ENCODE measurements at places on chromosomes 6 and 20.

- no peak for DNase-seq
Observed at GRCh38 chr6:150256618-150257272, 112.1 kb upstream of the IYD start.

DNA sequence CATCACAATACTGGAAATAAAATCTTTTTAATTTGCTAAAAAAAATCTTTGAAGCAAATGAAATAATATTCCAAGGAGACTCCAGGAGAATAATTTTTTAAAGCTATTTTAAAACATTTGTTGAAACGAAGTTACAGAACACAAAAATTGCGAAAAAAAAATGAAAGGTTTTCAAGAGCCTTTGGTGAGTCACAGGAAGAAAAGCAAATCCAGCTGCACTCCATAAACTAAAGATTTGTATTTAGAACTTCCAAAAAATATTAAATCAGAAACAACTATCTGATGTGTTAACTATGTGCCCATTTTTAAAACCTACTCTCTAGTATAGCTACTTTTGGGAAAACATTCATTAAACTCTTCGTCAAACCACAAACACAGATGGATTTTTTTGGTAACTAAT lies 23.6 kb downstream of the PDSS2 start:
- DNase-seq: no peak

- DNase-seq: no peak
Observed at GRCh38 chr6:42165016-42165415, 8.1 kb upstream of the GUCA1A start.

DNA sequence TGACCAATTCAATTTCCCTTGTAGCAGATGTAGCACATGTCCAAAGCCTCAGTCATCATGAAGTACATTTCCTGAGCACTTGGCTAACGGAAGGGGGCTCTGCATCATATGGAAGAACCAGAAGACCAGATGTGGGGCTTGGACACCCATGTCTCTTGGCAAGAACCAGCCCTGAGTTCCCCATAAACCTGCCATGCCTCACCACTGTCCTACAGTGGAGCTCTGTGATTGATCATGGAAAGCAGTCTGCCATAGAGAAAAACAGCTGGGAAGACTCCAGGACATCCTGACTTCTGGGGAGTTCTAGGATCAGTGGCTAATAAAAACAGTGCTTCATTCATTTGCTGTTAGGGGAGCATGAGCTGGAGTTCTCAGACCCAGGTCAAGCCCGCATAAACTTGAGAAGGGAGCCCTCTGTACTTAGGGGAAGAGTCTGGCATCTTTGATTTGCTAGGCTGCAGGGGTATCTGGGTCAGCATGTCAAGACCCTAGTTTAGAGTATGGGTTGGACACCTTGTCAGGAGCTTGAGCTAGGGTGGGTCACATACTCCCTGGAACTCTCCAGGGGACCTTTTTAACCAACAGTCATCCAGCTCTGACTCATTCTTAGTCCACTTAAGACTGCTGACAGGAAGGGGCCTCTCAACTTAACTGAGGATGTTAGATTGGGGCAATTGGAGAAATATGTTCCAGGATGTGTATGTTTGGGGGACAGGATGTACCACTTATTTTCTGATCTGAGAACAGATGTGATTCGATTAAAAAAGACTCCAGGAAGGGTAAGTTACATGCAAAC lies 26.3 kb upstream of the TRAM2 start:
- DNase-seq: no peak

- no peak for DNase-seq
Observed at GRCh38 chr6:148053209-148053608, 289.4 kb upstream of the SASH1 start.

DNA sequence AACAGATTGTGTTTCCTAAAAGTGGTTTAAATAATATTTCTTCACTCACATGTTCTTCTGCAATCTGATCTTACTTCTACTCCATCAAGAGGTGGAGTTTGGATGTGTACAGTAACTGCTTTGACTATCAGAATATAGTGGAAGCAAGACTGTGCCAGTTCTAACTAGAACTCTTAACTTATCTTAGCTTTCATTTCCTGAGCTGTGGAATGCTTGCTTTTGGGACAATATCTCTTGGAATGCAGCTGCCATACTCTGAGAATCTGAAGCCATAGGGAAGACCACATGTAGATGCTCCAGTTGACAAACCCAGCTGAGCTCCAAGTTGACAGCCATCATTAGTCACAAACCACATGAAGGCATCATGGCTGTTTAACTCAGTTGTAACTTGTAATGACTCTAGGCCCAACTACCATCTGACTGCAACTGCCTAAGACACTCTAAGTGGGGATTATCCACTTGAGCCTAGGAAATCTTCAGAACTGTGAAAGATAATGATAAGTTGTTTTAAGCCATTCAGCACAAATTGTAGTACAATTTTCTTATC lies 40.8 kb upstream of the MAN1A1 start:
- no peak for DNase-seq

- DNase-seq: no peak
Observed at GRCh38 chr6:19209202-19209601, 628.0 kb upstream of the ID4 start.

DNA sequence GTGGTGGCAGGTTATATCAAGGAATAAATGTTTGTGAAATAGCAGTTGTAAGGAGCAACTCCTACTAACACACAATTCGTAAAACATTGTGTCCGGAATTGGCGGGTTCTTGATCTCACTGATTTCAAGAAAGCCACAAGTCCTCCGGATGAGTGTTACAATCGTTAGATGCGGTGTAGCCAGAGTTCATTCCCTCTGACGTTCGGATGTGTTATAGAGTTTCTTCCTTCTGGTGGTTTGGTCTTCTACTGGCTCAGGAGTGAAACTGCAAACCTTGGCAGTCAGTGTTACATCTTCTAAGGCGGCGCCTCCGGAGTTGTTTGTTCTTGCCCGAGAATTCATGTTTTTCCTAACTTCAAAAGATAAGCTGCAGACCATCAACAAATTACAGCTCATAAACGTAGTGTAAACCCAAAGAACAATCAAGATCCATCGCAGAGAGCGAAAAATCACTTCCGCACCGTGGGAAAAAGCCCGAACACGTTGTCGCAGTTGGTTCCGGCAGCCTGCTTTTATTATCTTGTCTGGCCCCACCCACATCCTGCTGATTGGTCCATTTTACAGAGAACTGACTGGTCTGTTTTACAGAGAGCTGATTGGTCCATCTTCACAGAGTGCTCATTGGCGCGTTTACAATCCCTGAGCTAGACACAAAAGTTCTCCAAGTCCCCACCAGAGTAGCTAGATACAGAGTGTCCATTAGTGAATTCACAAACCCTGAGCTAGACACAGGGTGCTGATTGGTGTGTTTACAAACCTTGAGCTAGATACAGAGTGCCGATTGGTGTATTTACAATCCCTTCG lies 58.2 kb downstream of the TRIM27 start:
- DNase-seq: peak; percentile 82

DNA sequence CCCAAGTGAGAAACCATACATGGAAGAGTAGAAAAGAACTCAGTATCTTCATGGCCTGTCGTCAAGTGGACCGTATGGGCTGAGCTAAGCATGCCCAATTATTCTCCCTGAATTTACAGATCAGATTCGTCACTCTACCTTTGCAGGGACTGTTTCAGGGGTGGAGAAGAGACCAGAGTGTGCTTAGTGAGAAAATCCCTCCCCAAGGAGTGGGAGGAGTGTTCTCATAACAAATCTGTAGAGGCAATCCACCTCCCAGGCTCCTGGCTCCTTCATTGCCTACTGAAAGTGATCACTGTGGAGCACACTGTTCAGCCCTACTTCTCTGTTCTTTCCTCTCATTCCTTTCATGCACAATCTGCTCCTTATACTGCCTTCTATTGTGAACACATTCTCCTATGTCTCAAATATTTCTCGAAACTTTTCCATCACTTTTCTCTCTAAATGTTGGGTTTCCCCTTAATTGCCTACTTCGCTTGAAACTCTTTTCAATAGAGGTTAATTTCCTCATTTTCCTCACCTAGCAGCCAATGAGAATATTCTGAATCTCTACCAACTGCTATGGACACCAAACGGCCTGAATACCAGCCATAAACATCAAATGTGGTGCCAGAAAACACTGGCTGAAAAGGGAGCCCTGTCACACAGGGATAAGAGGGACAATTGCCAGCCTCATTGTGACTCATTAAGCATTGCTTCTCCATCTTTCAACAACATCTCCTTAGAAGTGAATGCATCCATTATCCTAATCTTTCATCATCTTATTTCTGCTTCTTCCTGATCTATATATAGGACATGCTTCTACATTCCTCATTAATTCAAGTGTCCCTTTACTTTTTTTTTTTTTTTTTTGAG lies 398.3 kb downstream of the UTRN start:
- no peak for DNase-seq

DNA sequence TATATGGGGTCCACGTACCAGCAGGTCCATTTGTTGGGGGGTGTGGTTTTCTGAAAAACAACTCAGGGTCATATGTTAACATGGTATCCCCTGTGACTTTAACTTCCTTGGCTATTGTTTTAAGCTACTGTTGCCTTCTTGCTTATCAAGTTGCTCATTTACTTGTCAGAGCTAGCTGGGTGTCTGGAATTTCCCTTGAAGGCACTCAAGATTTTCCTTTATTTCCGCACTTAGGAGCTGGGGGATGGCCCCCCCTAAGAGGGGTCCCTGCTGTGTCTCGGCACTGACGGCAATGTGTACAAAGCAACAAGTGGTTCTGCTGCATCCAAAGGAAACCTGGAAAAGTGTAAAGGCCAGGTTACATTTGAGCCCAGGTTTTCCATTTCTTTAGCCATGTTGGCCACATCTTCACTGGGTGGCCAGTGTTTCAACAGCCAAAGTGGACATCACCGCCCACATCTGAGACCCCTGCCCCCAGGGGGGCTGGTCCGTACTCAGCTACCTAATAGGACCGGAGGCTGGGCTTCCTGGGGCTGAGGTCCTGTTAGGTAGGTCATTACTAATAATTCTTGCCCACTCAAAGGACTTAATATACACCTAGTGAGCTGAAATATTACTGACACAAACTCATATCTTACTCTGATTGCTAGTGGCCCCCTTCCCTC lies 24.8 kb upstream of the SYNDIG1 start:
- no peak for DNase-seq

DNA sequence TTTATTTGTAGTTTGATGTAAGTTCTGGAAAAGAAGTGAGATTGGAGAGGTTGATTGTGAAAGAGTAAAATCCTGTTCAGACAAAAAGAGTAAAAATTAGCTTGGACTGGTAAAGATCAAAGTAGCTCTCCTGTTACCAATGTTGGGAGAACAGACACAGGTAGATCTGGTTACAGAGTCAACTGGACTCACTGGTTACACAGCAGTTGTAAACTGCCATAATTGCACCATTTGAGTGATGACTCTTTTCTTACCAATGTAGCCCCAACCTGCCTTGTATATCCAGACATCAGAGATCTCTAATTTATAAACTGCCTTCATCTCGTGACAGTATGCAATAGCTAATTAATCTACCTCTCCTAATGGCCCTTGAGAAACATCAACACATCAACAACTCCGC lies 165.6 kb upstream of the PRSS16 start:
- no peak for DNase-seq

GRCh38 chr6:42276034-42276890 lies 58.6 kb upstream of the MRPS10 start:
- DNase-seq: no peak

DNA sequence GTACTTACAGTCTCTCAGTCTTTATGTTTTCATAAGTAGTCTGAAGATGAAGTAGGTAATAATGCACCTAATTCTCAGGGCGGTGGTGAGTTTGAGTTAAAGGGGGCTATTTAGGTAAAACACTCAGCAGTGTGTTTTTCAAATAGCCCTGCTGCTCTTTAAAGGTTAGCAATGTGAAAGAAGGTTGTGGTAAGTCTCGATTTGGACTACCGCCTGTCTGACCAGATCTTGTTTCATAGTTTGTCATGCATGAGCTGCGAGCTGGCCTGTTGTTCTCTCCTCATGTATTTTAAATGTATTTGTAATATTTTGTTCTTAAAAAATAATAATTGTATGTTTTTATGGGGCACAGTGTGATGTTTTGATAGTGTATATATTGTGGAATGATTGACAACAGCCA lies 340.2 kb downstream of the DHX35 start:
- DNase-seq: no peak

- DNase-seq: no peak
Observed at GRCh38 chr6:144190593-144190992, 40.3 kb downstream of the STX11 start.

GRCh38 chr6:144639654-144640053 lies 354.5 kb downstream of the UTRN start:
- DNase-seq: no peak

- no peak for DNase-seq
Observed at GRCh38 chr6:160831739-160832138, 129.7 kb downstream of the PLG start.

- no peak for DNase-seq
Observed at GRCh38 chr20:54266844-54267243, 59.0 kb downstream of the PFDN4 start.

GRCh38 chr6:87152526-87152955 lies 2.8 kb upstream of the ZNF292 start:
- no peak for DNase-seq

GRCh38 chr6:112470950-112471349 lies 123.8 kb downstream of the RFPL4B start:
- DNase-seq: no peak

DNA sequence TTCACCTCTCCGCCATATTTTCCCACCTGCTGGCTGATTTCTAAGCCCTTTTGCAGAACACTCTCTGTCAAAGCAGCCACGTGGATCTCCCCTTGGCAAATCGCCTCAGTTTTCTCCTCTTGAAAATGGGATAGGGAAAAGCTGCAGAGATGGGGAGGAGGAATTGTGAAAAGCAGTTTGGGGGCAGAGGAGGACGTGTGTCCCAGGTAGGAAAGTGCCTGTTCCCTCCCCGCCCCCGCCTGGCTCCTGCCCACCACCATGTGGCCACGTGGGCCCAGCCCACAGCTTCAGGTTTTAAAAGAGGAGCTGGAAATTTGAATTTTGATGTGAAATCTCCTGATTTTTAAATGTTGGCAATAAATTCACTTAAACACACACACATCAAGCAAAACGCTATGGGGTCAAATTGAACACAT lies 3.6 kb upstream of the CEBPB start:
- no peak for DNase-seq

- DNase-seq: no peak
Observed at GRCh38 chr6:11878029-11878428, 99.4 kb upstream of the ADTRP start.

GRCh38 chr6:34246563-34247391 lies 2.0 kb downstream of the SMIM29 start:
- peak; percentile 71 for DNase-seq

DNA sequence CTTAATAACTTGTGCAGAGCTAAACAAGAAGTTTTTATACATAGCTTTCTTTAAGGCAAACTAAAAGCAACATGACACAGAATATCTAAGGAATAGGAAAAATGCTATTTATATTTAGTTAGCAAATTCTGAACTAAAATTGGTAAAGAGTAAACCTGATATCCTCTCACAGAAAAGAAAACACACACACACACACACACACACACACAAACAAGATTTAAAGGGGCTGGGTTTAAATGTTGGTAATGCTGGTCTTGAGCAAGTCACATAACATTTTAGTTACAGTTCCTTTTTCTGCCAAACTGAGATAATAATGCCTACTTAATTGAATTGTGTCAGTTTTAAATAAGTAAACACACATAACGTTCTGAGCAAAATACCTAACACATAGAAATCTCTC lies 1.6 kb downstream of the TRDN start:
- DNase-seq: no peak

Data from activated CD8-positive, alpha-beta memory T cell treated with anti-CD3 and anti-CD28 coated beads, Interleukin-2, amount 10 ng/mL, durations not matched to agents 7 days and 5 days (primary cell).